Pericardium fibroblast (primary cell): ENCODE measurements at places on chromosomes 6 and 20. TPM values are rescaled to one million over a fixed set of nuclear protein-coding genes. Genes with fewer than 3 reads are reported as not detected.

Gene TBXT
- not detected in 2 replicates for total RNA-seq

Gene SCRT2
- not detected in 2 replicates for total RNA-seq

Gene TREM1
- not detected in 2 replicates for total RNA-seq

Gene ZNF831
- not detected in 2 replicates for total RNA-seq

Gene EBF4
- 1.7 and 2.1 TPM in 2 replicates for total RNA-seq

Gene GSTA1
- total RNA-seq: not detected in 2 replicates

Gene RBPJL
- total RNA-seq: not detected in 2 replicates

Gene TNNC2
- total RNA-seq: 1.1 and 12.2 TPM in 2 replicates

Gene BFSP1
- total RNA-seq: 0.60 and 1.5 TPM in 2 replicates

Gene HSP90AB1
- 534 and 585 TPM in 2 replicates for total RNA-seq

Gene WFDC10B
- total RNA-seq: not detected in 2 replicates

Gene ARMH2
- not detected in 2 replicates for total RNA-seq

Gene PDE7B
- total RNA-seq: 7.5 and 7.7 TPM in 2 replicates

Gene CDYL
- 12.0 and 17.5 TPM in 2 replicates for total RNA-seq

Gene TUBB2B
- total RNA-seq: 2.4 and 3.5 TPM in 2 replicates

Gene SYCP2L
- total RNA-seq: not detected in 2 replicates

Gene GCM1
- total RNA-seq: not detected in 2 replicates

Gene CYP24A1
- not detected in 2 replicates for total RNA-seq

Gene TREML4
- not detected in 2 replicates for total RNA-seq

Gene B3GAT2
- total RNA-seq: under 0.01 TPM in 1 of 2 replicates, not detected in the other

Gene FGD2
- not detected in 2 replicates for total RNA-seq

Gene FAM184A
- not detected in 2 replicates for total RNA-seq

Gene OPN5
- not detected in 2 replicates for total RNA-seq

Gene SAPCD1
- total RNA-seq: 1.2 and 2.8 TPM in 2 replicates

Gene LHFPL5
- total RNA-seq: not detected in 2 replicates

Gene CST3
- 1,233 and 2,425 TPM in 2 replicates for total RNA-seq

Gene PDSS2
- total RNA-seq: 10.9 and 20.7 TPM in 2 replicates

Gene CDSN
- total RNA-seq: not detected in 2 replicates

Gene TNXB
- 108 and 240 TPM in 2 replicates for total RNA-seq

Gene TTK
- 0.70 and 0.94 TPM in 2 replicates for total RNA-seq

Gene SIRPG
- not detected in 2 replicates for total RNA-seq

Gene PRDM13
- total RNA-seq: not detected in 2 replicates

Gene ULBP1
- total RNA-seq: 2.0 and 2.1 TPM in 2 replicates

Gene AURKA
- 3.2 and 3.8 TPM in 2 replicates for total RNA-seq

Gene KHDC1
- total RNA-seq: 4.1 and 4.6 TPM in 2 replicates

Gene RFX6
- not detected in 2 replicates for total RNA-seq

Gene TRAM2
- total RNA-seq: 77.6 and 92.5 TPM in 2 replicates

Gene HS3ST5
- not detected in 2 replicates for total RNA-seq

Gene DTNBP1
- 2.6 and 7.5 TPM in 2 replicates for total RNA-seq
